ENCODE measurements at places on chromosomes 3 and 15. TPM values are rescaled to one million over a fixed set of nuclear protein-coding genes. Genes with fewer than 3 reads are reported as not detected.

GRCh38 chr3:122245513-122246174, 62.2 kb downstream of the CASR start:
- DNase-seq = no peak
- no peaks in the 10 kb centered on the region for H3K36me3 ChIP-seq
- no peak overlapping the region for H3K4me3 ChIP-seq

DNA sequence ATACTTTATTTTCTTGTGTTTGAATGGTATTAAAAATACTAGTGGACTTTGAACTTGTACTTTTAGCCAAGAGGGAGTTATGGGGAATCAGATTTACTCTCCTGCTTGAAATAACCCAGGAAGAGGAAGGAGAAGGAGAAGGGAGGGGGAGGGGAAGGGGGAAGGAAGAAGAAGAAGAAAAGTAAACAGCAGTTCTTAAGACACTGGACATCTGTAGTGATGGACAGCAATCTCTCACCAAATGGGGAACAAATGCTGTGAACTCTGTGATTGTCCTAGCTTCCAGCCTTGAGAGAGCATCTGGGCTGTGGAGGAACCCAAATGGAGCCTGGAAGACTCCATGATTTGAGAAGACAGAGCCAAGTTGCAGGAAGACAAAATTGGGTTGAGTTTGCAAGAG, 52.0 kb downstream of the VPS8 start:
- no peak overlapping the region for H3K4me3 ChIP-seq
- no peaks in the 10 kb centered on the region for H3K4me1 ChIP-seq
- no peaks in the 10 kb centered on the region for H3K36me3 ChIP-seq
- no peak overlapping the region for H3K27ac ChIP-seq
- H3K27me3 ChIP-seq = no peaks in the 10 kb centered on the region

DNA sequence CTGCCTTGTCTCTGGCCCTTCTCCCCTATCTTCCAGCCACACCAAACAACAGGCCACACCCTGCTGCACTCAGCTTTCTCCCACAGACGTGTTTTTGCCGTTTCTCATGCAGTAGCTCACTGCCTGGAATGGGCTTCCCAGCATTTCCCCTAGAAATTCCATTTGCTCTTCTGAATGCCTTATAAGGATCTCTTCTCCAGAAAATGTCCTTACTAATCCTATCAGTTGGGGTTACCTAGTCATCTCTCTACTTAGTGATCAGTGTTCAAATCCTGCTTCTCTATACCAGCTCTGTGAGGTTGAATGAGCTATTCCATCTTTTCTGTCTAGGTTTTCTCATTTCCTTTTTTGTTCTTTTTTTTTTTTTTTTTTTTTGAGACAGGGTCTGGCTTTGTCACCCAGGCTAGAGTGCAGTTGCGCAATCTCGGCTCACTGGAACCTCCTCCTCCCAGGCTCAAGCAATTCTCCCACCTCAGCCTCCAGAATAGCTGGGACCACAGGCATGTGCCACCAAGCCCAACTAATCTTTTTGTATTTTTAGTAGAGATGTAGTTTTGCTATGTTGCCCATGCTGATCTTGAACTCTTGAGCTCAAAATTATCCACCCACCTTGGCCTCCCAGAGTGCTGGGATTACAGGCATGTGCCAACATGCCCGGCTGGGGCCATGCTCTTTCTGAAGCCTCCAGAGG, 98.2 kb upstream of the CHD2 start:
- DNase-seq = no peak
- H3K4me1 ChIP-seq = peaks cover 8% of the 10 kb centered on the region
- no peaks in the 10 kb centered on the region for H3K27me3 ChIP-seq
- H3K4me3 ChIP-seq = no peak overlapping the region

DNA sequence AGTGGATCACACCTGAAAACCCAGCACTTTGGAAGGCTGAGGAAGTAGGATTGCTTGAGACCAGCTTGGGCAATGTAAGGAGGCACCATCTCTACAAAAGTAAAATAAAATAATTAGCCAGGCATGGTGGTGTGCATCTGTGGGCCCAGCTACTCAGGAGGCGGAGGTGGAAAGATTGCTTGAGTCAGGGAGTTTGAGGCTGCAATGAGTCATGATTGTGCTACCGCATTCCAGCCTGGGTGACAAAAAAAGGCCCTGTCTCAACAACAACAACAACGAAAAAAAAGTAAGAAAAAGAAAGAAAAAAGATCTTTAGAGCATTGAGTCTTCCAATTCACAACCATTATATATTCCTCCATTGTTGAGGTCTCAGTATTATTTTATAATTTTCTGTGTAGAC, 192.4 kb upstream of the DPH6 start:
- no peaks in the 10 kb centered on the region for H3K36me3 ChIP-seq
- DNase-seq = no peak
- H3K4me1 ChIP-seq = no peaks in the 10 kb centered on the region
- no peak overlapping the region for H3K27ac ChIP-seq
- no peak overlapping the region for H3K4me3 ChIP-seq
- no peaks in the 10 kb centered on the region for H3K27me3 ChIP-seq

Gene GABRB3
- total RNA-seq = 1.8 TPM

Gene C3orf52
- total RNA-seq = 0.28 TPM

Gene RTP4
- 1.7 TPM for total RNA-seq

GRCh38 chr15:83561661-83562060, 92.3 kb upstream of the ADAMTSL3 start:
- H3K4me1 ChIP-seq = no peaks in the 10 kb centered on the region
- H3K27me3 ChIP-seq = no peaks in the 10 kb centered on the region
- no peak overlapping the region for H3K4me3 ChIP-seq
- no peak overlapping the region for H3K27ac ChIP-seq
- H3K36me3 ChIP-seq = no peaks in the 10 kb centered on the region

Gene ZBTB47
- total RNA-seq = 14.1 TPM

Gene MAGEL2
- 3.0 TPM for total RNA-seq

- DNase-seq = no peak
- no peak overlapping the region for H3K4me3 ChIP-seq
- H3K27ac ChIP-seq = no peak overlapping the region
- H3K4me1 ChIP-seq = no peaks in the 10 kb centered on the region
Measured at GRCh38 chr15:81038975-81039607, 38.4 kb downstream of the TLNRD1 start.

- no peaks in the 10 kb centered on the region for H3K36me3 ChIP-seq
- H3K27me3 ChIP-seq = no peaks in the 10 kb centered on the region
- H3K27ac ChIP-seq = no peak overlapping the region
- DNase-seq = no peak
Measured at GRCh38 chr3:111519178-111519855, 22.7 kb upstream of the CD96 start.

DNA sequence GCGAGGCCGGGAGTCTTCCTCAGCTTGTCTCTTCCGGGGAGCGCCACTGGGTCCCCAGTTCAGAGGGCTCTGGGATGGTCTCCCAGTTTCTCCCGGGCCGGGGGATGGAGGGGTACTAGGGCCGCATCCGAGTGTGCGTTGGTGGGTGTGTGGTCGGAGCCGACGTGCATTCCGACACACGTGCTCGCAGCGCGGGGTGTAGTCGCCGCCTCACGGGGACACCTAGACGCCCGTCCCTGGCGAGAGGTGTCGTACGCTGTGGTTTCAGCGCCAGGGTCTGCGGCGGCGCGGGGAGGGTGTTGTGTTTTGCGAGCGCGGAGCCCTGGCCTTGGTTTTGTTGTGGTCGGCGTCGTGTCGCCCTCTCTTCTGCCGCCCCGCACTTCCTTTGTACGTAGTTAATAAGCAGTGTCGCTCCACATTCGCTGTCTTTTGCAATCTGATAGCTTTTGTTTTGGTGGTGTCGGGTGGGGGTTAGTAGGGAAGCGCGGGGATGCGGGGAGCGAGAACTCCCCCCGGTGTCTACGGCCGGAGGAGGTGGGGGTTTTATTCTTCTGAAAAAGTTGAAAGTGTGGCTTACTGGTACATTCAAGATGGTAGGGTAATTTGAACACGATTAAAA, 2.2 kb downstream of the IGF1R start:
- H3K4me1 ChIP-seq = peaks cover 6% of the 10 kb centered on the region
- no peaks in the 10 kb centered on the region for H3K27me3 ChIP-seq
- no peaks in the 10 kb centered on the region for H3K36me3 ChIP-seq
- peak; percentile 65 for DNase-seq

Gene GOLGA8G
- total RNA-seq = not detected

All from ovary (tissue), 10 donors.